ENCODE measurements at places on chromosomes 2 and 18.

GRCh38 chr2:216033403-216033802, 20.1 kb upstream of the MREG start:
- no peak for DNase-seq

GRCh38 chr2:181741756-181742155, 61.4 kb upstream of the NEUROD1 start:
- no peak for DNase-seq

DNA sequence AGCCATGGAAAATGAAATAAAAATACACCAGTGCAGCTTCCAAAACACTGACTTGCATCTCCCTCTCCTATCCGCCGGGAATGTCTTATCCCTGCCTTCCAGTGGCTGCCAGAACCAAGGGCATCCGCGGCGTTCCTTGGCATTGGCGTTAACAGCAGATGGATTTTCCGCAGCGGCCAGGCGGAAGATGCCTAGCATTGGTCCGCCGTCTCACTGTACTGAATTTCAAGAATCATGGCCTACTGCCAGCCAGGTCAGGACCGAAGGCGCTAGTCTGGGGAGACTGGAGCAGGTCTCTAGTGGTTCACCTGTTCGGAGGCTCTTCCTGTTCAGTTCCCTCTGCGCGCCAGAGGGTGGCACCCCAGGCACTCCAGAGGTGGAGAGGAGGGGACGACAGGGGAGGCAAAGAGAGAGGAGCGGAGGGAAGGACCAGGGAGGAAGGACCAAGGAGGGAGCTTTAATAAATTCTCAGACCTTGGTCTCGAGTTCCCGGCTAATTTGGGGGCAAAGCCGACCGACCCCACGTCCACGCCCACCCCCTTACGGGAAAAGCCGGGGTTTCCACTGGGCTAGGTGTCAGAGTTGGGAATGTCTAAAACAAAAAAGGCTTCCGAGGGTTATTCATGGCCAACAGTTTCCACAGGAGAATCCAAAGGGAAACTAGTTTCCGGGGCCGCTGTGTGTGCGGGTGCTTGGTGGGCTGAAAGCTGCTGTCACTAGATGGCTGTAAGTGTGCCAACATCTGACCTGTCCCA, 3.7 kb upstream of the BCL2L11 start:
- peak; percentile 93 for DNase-seq

DNA sequence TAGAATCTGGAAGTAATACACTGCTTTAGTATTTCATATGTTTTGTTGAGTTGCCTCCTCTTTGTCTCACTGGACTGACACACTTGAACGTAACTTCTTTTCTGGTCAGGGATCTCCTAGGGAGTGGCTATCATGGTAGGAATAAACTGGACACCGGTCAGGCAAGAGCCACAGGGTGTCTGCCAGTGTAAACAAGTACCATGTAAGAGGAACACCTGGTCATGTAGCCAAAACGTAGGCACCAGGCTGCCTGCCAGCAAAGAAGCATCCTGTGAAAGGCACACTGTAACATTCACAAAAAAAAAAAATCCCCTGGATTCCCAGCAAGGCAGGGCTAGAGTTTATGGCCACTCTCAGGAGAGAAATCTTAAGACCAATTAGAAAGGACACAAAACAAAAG, 372.8 kb upstream of the RND3 start:
- DNase-seq = no peak

DNA sequence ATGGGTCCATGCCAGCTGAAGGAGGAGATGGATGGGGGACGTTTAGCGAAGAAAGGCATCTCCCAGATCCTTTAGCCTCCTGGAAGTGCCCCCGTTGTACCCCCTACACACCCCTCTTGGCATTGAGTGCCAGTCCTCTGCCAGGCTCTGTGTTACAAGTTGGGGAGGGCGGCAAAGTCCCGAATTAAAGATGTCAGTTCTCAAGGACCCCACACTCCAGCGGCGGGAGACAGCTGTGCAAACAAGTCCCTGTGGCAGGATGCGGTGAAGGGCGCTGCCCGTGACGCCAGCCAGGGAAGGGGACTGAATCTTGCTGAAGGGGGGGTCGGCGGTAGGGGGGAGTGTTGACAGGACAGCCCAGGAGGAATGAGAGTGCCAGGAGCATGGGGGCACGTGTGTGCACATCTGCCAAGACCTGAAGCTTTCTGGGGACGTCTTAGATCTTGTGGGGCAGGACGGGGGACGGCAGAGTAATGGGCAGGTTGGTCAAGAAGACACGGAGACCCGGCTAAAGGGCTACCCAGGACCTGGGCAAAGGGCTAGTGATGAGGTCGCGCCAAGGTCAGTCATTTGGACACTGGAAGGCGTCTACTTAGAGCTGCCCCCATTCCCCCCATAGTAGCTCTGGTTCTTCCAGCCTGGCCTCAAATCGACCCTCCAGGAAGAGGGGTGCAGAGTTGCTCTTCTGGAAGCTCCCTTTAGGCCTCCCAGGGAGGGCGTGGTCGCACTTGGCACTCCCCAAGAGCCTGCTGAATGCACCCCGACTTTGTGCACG, 2.8 kb upstream of the CTDSP1 start:
- DNase-seq = peak; percentile 89

DNA sequence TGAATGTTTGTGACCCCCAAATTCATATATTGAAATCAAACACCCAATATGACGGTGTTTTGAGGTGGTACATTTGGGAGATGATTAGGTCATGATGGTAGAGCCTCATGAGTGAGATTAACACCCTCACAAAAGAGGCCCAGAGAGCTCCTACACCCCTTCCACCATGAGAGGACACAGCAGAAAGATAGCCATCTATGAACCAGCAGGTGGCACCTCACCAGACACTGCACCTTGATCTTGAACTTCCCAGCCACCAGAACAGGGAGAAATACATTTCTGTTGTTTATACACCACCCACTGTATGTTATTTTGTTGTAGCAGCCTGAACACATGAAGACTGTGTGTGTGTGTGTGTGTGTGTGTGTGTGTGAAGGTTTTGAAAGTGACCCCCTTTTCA, 58.1 kb downstream of the ST3GAL5 start:
- DNase-seq = no peak

DNA sequence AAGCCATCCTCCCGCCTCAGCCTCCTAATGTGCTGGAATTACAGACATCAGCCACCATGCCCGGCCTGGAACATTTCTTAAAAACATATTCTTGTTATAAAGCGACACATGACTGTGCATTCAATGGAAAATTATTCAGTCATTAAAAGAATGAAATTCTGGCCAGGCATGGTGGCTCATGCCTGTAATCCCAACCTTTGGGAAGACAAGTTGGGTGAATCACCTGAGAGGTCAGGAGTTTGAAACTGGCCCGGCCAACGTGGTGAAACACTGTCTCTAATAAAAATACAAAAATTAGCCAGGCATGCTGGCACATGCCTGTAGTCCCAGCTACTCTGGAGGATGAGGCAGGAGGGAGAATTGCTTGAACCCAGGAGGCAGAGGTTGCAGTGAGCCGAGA, 21.6 kb upstream of the RPRD1A start:
- DNase-seq = no peak

GRCh38 chr2:174663550-174663949, 65.9 kb upstream of the WIPF1 start:
- no peak for DNase-seq

GRCh38 chr2:206212673-206213513, 53.2 kb downstream of the EEF1B2 start:
- DNase-seq = peak; percentile 54

DNA sequence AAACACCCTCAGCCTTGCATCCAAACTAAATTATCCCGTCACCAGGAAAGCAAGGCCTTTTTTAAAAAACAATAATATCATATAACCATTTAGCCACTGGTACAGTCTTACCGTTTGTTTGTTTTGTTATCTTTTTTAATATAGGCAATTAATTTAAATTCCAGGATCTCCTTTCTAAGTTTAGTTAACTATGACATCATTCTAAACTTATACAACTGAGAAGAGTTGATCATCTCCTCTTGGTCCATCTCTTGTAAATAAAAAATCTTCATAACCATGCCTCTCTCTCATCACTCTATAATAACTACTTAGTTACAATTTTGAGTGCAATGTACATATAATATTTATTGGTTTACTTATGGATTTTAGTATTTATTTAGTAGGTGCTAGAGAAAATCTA, 46.2 kb downstream of the RND3 start:
- no peak for DNase-seq

DNA sequence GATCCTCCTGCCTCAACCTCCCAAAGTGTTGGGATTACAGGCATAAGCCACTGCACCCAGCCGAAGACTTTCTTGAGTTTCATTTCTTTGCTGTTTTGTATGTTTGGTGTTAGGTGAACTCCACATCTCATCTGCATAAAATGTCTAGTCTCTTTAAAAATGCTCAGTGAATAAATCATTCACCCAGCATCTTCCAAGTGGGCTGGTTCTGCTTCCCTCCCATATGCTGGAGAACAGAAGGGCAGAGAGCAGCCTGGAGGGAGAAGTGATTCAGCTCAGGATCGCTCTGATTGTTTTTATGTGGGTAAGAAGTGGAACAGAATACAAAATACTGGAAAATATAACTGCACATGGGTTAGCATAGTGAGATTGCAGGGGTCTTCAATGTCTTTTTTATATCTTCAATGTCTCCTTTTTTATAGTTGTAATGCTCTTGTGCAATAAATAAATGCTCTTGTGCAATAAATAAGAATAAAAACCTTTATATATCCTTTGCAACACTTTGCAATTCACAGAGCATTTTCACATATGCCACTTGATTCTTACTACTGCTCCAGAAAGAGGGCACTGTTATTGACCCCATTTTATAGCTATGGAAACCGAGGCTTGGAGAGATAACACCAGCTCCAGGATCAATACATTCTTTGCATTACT, 253.0 kb upstream of the NCKAP5 start:
- no peak for DNase-seq

DNA sequence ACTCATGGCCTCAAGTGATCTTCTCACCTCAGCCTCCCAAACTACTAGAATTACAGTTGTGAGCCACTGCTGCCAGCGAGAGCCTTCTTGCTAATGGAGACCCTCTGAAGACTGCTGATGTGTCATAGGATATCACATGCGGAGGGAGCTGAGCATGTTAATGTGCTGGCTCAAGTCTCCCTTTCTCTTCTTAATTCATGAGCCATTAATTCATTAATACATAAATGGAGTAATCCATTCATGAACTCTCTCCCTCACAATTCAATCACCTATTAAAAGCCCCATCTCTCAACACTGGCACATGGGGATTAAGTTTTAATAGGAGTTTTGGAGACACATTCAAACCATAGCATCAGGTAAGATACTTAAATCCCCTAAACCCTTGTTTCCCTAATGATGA, 54.8 kb downstream of the SYT4 start:
- DNase-seq = no peak
